Fibroblast of the aortic adventitia (primary cell): ENCODE measurements at places on chromosomes 16 and 17. TPM values are rescaled to one million over a fixed set of nuclear protein-coding genes. Genes with fewer than 3 reads are reported as not detected.

DNA sequence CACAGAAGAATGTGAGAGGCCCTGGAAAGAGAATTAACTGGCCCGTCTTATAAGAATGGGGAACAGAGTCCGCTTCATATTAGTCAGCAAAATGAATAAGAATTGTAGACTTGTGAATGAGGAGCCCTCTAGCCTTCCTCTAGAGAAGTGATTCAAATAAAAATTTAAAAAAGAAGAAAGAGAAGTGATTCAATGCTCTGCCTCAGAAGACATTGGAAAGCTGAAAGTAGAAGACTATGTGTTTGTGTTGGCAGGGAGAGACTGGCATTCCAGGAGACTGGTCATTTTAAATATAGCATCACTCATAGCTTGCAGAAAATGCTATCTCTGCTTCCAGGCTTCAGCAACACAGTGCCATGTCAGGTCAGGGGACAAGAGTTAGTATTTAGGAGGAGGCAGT, 190.6 kb upstream of the HS3ST3A1 start:
- peak; percentile 57 for DNase-seq

GRCh38 chr16:9408297-9408878, 316.9 kb downstream of the HAPSTR1 start:
- no peak for DNase-seq

- DNase-seq, result no peak
These were observed 58.1 kb downstream of the TOX3 start for GRCh38 chr16:52488837-52489289.

GRCh38 chr17:58976541-58976940, 130.1 kb downstream of the TRIM37 start:
- no peak for DNase-seq

GRCh38 chr17:20085283-20085845, 76.2 kb downstream of the SPECC1 start:
- DNase-seq, result peak; percentile 35

GRCh38 chr16:56109205-56109604, 82.1 kb upstream of the GNAO1 start:
- no peak for DNase-seq

DNA sequence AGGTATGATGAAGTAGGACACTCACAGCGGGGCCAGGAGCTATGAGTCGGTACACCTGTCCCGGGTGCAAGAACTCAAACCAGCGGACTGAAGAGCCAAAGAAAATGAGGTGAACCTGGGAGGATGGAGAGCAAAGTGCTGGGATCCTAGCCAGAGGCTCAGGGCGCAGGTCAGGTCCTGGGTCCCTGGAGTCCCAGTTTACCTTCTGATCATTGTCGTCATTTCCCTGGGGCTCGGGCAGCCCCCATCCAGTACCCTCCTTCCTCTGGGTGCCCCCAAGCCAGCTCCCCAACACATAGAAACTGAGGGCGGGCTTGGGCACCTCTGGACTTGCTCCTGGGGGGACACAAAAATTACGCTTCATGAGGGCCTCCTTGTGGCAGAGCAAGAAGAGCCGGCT, 16.2 kb downstream of the CTC1 start:
- DNase-seq, result no peak

GRCh38 chr17:50424246-50424995, 1.6 kb upstream of the ACSF2 start:
- DNase-seq, result no peak

- no peak for DNase-seq
These were observed 4.3 kb downstream of the RNF112 start for GRCh38 chr17:19415311-19415710.

GRCh38 chr17:1039511-1040215, 42.7 kb downstream of the TIMM22 start:
- no peak for DNase-seq

DNA sequence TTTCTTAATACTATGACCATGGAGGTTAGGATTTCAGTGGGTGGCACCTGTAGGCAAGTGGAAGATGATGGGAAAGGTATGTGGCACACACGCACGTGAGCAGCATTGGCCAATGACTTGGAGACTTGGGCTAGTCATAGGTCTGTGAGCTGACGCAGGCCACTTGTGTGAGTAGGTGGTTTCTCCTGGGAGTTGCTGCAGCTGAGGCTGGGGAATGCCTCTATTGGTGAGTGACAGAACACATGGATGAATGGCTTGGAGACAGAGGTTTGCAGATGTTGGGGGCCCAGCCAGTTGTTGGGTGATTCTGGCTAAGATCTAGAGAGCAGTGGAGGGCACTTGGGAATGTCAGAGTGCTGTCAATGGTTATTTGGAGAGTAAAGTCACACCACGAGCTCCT, 64.1 kb downstream of the MARF1 start:
- DNase-seq, result no peak

ASIC2 gene
- 0.18 TPM in 1 of 2 replicates, not detected in the other for total RNA-seq

CEP112 gene
- 7.2 and 10.6 TPM in 2 replicates for total RNA-seq

TBC1D3C gene
- total RNA-seq, result not detected in 2 replicates

OTOP3 gene
- total RNA-seq, result not detected in 2 replicates

GDE1 gene
- total RNA-seq, result 34.3 and 59.9 TPM in 2 replicates
